ENCODE measurements at places on chromosomes 11 and 22.
A peak's percentile ranks its signal among the peaks of the same experiment; 100 is the strongest.

GRCh38 chr22:46972901-46973831, 210.7 kb downstream of the TBC1D22A start:
- no peak for DNase-seq

GRCh38 chr11:80424012-80424695, 983.3 kb upstream of the TENM4 start:
- DNase-seq, result no peak

DNA sequence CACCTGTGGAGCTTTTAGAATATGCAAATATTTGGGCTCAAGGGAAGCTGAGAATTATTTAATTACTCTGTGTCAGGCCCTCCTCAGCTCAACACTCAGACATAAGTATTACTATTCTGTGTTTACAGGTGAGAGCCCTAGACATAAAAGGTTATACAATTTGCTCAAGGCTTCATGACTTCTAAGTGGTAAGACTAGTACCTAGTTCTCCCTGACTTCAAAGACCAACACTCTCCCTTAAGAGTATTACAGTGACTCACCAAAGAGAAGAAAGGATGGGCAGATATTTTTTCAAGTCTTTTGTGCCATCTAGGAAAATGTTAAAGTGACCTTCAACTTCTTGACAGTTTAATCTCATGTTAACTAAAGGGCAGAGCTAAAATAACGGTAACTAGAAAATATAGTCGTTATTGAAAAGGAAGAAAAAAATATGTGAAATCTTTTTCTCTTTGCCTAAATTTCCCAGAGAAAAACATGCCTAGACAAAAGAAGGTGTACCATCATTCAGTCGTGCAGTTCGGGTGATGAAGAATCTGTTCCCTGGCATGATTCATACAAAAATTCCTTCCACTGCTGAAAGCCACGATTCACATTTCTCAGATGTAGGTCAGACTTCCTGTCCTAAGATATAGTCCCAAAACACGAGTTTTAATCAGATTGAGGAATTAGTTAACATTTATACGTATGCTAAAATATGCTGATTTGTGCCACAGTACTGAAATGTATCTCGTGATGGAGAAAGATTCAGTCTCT, 849.1 kb upstream of the API5 start:
- DNase-seq, result no peak

- peak; percentile 66 for DNase-seq
These were observed 18.0 kb downstream of the CREB3L1 start for GRCh38 chr11:46295312-46296058.

GRCh38 chr11:20963596-20963995, 294.2 kb downstream of the NELL1 start:
- DNase-seq, result no peak

DNA sequence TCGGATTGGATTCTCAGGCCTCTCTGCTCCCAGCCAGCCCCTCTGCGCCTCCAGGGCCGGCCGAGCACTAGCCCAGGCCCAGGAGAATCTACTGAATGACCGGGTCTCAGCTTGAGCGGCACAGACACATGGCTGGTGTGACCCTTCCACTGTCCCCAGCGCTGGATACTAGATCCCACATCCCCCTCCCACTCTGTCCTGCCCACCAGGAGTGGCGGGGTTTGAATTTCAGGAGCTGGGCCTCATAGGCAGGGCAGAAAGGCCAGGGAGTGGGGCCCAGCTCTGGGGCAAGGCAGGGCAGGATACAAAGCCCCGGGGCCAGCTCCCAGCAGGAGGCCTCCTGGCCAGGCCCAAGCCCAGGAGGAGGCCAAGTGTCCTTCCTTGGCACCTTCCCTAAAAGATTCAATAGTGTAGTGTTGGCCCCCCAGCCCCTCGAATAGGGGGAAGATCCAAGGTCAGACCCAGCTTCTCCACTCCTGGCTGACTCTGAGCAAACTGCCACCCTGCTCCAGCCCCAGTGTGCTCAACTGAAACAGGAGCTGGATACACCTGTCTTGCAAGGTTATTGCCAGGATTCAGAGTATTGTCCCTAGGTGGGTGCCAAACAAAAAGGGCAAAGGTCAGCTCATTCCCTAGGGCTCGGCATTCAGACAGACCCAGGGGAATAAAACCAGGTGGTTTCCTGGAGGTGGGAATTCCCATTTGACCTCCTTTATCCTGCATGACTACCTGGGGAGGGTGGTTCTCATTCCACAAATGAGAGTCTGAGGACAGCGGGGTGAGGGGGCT, 22.5 kb upstream of the TCF20 start:
- DNase-seq, result no peak

GRCh38 chr11:85827748-85828639, 17.1 kb upstream of the SYTL2 start:
- no peak for DNase-seq

DNA sequence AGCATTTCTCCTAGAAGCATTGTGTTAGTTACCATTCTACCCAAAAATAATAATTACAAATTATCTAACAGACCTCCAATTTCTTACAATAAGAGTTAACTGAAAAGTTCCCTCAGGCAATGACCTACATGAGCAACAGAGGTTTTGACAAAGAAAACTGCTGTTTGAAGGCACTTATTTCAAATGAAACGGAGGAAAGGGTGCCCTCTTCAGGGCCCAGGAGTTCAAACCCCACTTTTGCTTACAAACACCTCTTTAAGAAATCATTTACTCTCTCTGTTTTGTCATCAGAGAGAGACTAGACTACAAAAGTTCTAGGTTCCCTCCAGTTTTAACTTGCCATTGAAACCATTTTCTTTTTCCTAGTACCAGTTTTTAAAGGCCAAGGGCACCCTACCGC, 56.7 kb downstream of the AMBRA1 start:
- no peak for DNase-seq

GRCh38 chr11:23078289-23078971, 218.2 kb upstream of the CCDC179 start:
- DNase-seq, result no peak

DNA sequence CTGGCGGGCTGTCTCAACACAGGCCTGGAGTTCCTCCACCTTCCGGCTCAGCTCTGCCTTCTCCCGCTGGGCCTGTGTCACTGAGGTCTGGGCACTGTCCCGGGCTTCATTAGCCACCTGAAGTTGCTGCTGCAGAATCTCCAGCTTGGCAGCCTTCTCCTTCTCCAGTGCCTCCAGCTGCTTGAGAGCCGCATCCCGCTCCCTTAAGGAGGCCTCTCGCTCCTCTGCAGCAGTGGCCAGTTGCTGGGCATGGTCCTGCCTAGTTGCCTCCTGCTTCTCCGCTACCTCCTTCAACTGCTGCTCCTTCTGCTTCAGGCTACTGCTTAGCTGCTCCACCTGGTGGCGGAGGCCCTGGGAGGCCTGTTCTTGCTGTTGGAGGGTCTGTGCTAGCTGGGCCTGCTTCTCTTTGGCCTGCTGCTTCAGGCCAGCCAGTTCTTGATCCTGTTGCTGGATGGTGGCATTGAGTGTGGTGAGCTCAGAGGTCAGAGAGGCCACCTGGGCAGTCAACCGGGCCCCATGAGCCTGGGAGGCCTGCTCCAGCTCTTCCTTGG, 16.9 kb downstream of the IL18BP start:
- no peak for DNase-seq

- DNase-seq, result no peak
These were observed 34.8 kb downstream of the KCNQ1OT1 start for GRCh38 chr11:2664791-2665525.

- DNase-seq, result no peak
These were observed 20.4 kb downstream of the ASCC2 start for GRCh38 chr22:29817724-29818123.

DNA sequence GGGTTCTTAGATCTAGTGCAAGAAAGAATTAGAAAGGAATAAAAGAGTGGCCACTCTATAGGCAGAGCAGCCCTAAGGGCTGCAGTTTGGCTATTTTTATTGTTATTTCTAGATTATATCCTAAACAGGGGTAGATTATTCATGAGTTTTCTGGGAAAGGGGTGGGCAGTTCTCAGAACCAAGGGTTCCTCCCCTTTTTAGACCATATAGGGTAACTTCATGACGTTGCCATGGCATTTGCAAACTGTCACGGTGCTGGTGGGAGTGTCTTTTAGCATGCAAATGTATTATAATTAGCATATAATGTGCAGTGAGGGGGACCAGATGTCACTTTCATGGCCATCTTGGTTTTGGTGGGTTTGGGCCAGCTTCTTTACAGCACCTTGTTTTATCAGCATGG, 44.6 kb downstream of the METTL15 start:
- DNase-seq, result no peak

DNA sequence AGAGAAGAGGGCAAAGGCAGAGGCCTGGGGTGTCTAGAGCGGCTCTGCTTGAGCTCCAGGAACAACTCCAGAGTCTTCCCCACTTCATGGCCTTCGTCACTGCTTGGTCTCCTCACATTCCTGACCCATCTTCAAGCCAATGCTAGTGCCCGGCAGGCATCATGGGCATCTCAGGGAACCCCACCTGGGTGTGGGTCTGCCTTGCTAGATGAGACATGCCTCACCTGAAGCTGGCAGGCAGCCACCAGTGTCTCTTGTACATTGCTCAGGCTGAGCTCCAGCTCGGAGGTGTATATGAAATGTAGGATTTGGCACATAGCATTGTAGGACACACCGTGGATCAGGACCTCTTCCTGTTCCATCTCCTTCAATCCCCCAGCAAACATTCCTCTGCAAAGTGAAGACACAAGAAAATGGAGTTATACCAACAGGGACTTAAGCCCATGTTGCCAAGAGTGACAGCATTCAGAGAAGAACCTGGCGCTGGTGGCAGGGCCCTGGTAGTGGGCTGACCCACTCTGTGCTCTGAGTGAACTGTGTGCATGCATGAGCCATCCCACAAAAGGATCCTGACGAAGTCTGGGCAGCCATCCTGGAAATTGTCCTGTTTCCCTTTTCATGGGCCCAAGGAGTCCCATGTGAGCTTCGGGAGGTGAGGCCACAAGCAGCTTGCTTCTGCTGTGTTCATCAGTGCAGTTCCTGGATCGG, 24.3 kb downstream of the KLHL22 start:
- DNase-seq, result no peak

DNA sequence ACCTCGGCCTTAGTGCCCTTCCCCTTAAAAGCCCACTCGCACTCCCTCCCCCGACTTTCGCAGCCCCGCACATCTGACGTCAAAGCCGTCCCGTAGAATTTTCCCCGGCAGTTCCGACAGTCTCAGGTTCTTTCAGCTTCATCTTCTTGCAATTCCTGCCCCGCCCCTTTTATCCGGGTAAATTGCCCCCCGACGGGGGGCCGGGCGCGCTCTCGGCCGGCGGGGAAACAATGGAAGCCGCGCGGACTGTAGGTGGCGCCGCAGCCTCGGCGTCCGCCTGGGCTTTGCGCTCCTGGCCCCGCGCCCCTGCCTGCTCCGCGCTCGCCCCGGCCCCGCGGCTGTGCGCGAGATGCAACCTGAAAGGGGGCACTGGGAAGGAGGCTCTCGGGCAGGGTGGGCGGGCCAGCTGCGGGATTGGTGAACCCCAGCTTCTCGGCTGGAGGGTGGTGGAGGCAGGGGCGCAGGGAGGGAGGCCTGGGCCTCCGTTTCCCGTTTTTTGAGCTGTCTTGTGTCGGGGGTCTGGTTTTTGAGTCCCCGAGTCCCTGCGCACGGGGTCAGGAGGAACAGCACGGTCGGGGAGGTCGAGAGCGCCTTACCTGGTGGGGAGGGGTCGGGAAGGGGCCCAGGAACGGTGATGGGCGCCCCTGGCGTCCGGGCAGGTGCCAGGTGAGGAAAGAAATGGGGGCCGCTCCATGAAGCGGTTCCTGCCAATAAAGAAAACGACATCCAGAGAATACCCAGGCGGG, 859 bp upstream of the FGF19 start:
- no peak for DNase-seq

- DNase-seq, result no peak
These were observed 2.0 kb downstream of the PARVG start for GRCh38 chr22:44182588-44183286.

GRCh38 chr11:12653729-12654128, 20.5 kb upstream of the TEAD1 start:
- DNase-seq, result no peak

DNA sequence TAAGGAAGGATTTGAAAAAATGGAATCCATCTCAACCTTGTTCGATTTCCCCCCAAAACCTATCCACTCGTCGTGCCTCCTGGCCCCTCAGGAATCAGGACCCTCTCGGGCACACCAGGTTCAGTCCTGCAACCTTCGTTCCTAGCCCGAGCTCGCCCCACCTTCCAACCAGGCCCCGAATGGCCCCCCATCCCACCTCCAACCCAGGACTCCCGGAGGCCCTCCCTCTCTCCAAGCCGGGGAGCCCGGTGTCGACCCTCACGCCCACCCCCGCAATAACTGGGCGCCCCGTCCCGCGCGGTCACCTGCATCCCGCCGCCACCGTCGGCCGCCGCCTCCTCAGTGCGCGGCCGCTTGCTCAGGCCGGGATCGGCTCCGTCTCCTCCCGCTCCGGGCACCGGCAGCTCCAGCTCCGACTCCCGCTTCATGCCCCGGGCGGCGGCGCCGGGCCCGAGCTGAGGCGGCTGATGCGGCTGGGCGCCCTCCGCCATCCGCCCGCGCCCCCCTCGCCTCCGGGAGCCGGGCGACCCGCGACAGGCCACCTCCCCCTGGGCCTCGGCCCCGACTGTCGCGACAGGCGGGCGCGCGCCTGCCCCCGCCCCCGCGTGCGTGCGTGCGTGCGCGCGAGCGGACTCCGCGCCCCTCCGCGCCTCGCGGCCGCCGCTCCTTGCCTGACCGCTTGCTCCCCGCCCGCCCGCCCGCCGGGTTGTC, 534 bp downstream of the RBFOX2 start:
- DNase-seq, result no peak

DNA sequence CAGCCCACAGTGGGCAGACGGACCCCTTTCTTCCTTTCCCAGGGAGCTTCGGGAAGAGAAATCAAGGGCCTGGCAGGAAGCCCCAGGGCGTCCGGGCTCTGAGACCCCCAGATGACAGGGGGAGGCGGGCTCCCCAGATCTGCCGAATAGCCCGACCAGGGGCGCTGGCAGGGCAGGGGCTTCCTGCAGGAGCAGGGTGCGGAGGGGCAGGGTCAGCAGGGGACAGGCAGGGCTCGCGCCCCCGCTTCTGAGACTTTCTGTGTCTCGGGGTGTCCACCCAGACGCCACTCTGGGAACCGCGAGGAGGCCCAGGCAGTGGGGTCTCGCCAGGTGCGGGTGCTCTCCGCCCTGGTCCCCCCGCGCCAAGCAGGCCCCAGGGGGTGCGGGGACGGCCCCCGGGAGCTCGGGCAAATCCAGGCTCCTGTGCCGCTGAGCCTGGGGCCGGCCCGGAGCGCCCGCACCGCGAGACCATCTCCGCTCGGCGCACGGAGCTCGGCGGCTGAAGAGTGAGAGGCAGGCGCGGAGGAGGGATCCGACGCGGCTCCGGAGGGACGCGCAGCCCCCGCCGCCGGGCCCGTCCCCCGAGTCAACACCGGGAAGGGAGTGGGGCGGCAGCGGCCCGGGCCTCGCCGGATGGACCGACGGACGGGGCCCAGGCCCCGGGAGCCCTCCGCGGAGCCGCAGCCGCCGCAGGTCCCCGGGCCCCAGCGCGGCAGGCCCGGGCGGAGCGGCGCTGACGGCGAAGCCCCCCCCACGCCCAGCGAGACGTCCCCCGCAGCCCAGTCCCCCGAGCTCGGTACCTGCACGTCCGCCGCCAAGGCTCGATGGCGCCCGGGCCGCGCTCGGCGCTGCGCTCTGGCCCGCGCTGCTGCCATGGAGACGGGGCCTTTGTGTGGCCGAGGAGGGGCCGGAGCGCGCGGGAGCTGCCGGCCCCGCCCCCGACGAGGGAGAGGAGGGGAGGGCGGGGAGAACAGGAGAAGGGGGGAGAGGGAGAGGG, at the start of gene PLXNB2:
Gene PLXNB2, minus strand, starts transcription at position 894 of the 997 bp plus-strand sequence. CDS start 17,062 bp downstream, outside the sequence.
- DNase-seq, result no peak

- no peak for DNase-seq
These were observed 383 bp upstream of the TMEM223 start for GRCh38 chr11:62792202-62792575.

- no peak for DNase-seq
These were observed 288.8 kb downstream of the CASP12 start for GRCh38 chr11:104609311-104610085.

GRCh38 chr22:47928631-47929030, 1166.2 kb downstream of the TBC1D22A start:
- no peak for DNase-seq

GRCh38 chr22:49046546-49047361, 780.9 kb downstream of the BRD1 start:
- DNase-seq, result peak; percentile 20
